ENCODE measurements at places on chromosomes 3 and 15. TPM values are rescaled to one million over a fixed set of nuclear protein-coding genes. Genes with fewer than 3 reads are reported as not detected.

AVEN gene
- 10.5 TPM for total RNA-seq

RASGRF1 gene
- not detected for total RNA-seq

UBP1 gene
- total RNA-seq = 57.5 TPM

FBXO40 gene
- total RNA-seq = not detected

P2RY12 gene
- total RNA-seq = not detected

EXD1 gene
- not detected for total RNA-seq

GRCh38 chr3:169545606-169546005, 117.9 kb downstream of the MECOM start:
- no peak for DNase-seq

DNA sequence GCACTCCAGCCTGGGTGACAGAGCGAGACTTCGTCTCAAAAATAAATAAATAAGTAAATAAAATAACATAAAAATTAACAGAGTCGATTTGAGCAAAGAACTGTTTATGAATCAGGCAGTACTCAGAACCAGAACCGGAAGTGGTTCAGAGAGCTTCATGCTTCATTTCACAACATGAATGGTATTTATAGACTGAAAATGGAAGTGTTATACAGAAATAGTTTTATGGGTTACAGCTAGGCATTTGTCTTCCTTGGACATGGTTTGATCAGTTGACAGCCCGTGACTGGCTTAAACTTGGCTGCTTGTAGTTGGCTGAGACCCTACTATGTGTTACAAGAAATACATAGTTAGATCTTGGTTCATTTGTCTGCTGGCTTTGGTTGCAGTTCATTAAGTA, 216.0 kb upstream of the MCTP2 start:
- no peak for DNase-seq

DNA sequence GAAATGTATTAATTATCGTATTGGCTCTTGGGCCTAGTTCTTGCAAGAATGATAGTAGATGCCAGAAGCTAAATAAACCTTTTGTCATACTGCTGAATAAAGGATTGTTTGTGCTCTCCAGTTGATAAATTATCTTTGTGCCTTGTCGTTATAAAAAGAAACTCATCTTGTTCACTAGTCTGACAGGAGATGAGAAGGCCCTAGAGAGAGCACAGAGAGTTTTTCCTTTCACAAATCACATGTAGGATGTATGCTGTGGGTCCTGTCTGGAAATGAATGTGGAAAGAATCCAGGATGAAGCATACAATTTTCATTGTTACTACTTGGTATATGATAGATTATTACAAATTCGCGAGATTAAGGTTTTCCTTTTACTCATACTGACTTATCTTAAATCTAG, 113.0 kb downstream of the NLGN1 start:
- DNase-seq = no peak

DNA sequence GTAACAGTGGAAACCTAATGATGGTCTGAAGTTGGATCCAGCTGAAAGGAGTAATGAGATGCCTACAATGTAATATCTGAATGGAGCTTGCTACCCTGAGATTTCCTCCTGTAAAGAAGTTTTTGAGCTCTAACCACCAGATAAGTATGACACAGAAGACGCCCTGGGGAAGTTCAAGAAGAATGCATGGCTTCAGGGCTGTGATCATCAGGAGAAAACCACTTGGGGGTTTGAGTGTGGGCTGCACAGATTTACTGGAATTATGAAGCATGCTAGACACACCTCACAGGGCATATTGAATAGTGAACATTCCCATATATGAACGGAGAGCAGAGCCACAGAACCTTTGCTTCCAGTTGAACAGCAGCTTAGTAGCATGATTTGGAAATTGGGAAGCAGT, 10.6 kb upstream of the CCDC80 start:
- DNase-seq = peak; percentile 42

GRCh38 chr3:65787340-65787739, 251.4 kb downstream of the MAGI1 start:
- DNase-seq = no peak

GRCh38 chr3:4645468-4645867, 152.3 kb downstream of the ITPR1 start:
- DNase-seq = no peak

DNA sequence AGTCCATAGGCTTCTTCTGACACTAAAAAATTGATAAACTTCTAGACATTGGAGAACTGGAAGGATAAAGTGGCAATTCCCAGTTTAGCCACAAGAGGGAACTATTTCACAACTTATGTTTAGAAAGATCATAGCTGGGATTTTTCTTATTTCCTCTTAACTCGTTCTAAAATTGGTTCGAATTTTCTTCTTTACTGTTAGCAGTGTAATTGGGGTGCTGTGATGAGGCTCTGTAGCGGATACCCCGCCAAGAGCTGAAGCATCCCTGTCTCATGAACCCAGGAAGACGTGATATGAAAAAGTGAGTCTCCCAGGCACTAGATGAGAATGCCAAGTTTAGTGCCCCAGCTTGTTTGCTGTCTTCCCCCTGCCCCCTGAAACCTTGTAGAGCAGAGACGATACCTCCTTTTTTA, 85.1 kb downstream of the PDCD6IP start:
- peak; percentile 85 for DNase-seq

GRCh38 chr3:30631243-30631904, 25.0 kb downstream of the TGFBR2 start:
- DNase-seq = peak; percentile 51

DNA sequence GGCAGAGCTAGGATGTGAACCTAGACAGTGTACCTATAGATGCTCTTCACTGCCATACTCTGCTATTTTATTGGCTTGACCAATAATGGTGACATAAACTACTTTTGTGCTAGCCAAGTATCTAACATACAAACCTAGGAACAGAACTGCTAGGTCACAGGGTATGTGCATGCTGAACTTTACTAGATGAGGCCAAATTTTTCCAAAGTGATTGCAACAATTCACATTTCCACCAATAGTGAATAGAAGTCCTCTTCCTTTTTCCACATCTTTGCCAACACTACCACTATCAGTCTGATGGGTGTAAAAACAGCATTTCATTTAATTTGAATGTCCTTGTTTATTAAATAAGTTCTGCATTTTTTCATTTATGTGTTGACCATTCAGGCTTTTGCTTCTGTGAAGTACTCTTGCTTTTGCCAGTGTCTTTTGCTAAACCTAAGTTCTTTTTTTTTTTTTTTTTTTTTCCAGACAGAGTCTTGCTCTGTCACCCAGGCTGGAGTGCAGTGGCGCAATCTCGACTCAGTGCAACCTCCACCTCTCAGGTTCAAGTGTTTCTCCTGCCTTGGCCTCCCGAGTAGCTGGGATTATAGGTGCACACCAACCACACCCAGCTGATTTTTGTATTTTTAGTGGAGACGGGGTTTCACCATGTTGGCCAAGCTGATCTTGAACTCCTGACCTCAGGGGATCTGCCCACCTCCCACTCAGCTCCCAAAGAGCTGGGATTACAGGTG, 54.1 kb downstream of the DCAF1 start:
- no peak for DNase-seq

DNA sequence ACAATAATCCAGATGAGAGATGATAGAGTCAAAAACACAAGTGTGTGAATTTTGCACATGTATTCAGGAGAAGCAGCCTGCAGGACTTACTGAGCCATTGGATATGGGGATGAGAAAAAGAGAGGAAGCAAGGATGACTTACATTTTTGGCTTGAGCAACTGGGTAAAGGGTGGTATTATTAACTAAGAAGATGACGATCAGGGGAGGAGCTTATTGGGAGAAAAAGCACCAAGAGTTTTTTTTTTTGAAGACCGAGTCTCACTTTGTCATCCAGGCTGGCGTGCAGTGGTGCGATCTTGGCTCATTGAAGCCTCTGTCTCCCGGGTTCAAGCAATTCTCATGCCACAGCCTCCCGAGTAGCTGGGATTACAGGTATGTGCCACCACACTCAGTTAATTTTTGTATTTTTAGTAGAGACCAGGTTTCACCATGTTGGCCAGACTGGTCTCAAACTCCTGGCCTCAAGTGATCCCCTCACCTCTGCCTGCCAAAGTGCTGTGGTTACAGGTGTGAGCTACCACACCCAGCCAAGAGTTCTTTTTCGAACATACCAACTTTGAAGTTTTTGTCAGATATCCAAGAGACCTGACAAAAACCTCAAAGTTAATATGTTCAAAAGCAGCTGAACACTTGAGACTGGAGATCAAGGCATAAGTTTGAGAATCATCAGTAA, 14.8 kb upstream of the SH3BP5 start:
- no peak for DNase-seq

All from PC-3 (cell line).